T-helper 2 cell treated with Interferon-gamma antibody and Interleukin-4, amounts not matched to agents 5 μg/mL and 100 μg/mL, for 36 hours (primary cell): ENCODE measurements at places on chromosomes 16 and 17.

GRCh38 chr16:88651276-88651988 lies 579 bp upstream of the CYBA start:
- peaks cover 12% of the 10 kb centered on the region for H3K4me1 ChIP-seq
- peak; percentile 85 for DNase-seq
- H3K27ac ChIP-seq, result peak overlapping the region; percentile 94
- peaks cover 17% of the 10 kb centered on the region for H3K36me3 ChIP-seq
- H3K4me3 ChIP-seq, result peak overlapping the region; percentile 90

DNA sequence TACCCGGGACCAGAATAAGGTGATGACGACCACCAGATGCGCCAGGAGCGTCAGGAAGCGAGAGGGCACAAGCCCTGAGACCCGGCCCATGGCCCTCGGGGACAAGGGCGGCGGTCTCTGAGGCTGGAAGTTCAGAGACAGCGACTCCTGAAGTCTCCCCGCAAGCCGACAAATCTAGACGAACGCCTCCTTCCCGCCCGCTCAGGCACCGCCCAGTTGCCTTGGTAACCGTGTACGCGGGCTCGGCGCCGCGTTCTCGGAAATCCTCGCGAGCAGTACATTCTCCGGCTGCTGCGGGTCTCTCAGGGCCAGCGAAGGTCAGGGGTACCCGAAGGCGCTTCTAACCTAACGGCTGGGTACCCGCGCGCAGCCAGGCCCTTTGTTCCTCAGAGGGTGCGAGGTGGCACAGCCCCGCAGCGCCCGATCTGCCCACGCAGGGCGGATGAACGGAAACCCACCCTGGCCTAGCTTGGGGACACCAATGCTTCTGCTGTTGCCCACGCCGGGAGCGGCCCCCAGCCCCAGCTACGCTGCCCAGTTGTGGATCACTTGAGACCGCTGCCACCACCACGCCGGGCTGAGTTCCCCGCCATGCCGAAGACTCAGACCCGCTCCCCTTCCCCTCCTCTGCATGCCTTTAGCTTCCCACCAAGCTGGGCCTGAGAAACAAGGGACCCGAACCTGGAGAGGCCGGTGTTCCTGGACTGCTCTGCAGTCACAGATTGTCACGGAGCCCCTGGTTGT lies at the start of gene TMEM107:
Gene TMEM107 (minus strand): TSS at position 184 of the 744 bp plus-strand sequence. CDS start 94 bp downstream, at position 90.
- peak within 1 kb of the TSS; percentile 97 for H3K4me3 ChIP-seq
- H3K4me1 ChIP-seq, result peaks cover 37% of the 10 kb centered on the region
- peak; percentile 88 for DNase-seq

DNA sequence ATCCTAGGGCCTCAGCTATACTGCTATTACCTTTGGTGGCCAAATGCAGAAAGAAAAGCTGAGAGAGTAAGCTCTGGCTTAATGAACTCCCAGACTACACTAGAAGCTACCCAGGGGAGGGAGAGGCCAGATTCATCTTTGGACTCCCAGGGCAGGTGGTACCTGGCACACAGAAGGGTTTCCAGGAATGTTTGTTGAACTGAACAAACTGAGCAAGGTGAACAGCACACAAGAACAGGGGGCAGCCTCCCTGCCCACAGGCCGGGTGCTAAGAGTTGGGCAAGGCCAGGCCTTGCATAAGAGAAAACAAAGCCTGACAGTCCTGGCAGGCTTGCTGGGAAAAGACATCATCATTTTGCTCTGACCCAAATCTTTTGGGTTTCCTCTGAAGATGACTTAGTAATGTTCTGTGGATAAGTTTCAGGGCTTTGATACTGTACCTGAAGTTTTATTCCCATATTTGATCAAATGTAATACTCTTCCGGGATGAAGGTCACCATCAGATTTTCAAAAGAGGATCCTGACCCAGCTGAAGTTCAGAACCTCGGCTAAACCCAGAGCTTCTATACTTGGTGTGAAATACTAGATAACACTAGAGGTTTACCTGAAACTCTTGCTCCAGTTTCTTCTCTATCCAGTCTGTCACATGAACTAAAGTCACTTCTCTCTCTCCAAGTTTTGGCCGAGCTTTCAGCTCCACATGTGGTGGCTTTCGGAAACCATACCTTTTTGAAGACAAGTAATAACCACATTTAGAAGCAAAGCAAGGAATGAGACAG lies 20.5 kb upstream of the ERN1 start:
- H3K36me3 ChIP-seq, result peaks cover 38% of the 10 kb centered on the region
- no peak overlapping the region for H3K27ac ChIP-seq
- no peak overlapping the region for H3K4me3 ChIP-seq

- H3K36me3 ChIP-seq, result no peaks in the 10 kb centered on the region
- H3K27me3 ChIP-seq, result peaks cover 24% of the 10 kb centered on the region
- no peak for DNase-seq
- H3K27ac ChIP-seq, result no peak overlapping the region
- H3K4me3 ChIP-seq, result no peak overlapping the region
Measured at GRCh38 chr17:34892461-34893249, 68.6 kb downstream of the CCT6B start.

- H3K27me3 ChIP-seq, result no peaks in the 10 kb centered on the region
- H3K4me3 ChIP-seq, result no peak overlapping the region
- DNase-seq, result no peak
- H3K27ac ChIP-seq, result no peak overlapping the region
- H3K4me1 ChIP-seq, result no peaks in the 10 kb centered on the region
Measured at GRCh38 chr17:9802697-9803096, 11.3 kb upstream of the DHRS7C start.

DNA sequence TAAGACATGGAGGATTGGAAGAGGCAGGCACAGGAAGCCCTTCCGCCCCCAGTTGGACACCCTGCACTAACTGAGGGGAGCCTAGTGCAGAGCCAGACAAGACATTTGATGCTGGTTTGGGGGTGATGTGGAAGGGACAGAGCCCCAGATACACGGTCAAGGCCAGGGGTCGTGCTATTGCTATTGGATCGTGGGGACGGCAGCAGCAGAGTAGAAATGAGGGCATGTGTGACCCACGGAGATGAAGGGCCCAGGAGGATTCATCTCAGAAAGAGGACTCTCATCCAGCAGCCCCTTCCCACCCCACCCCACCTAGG lies 2.0 kb upstream of the VAMP2 start:
- peak overlapping the region; percentile 98 for H3K27ac ChIP-seq
- DNase-seq, result no peak
- H3K4me3 ChIP-seq, result peak overlapping the region; percentile 88
- H3K36me3 ChIP-seq, result peaks cover 21% of the 10 kb centered on the region

- H3K27ac ChIP-seq, result no peak overlapping the region
- DNase-seq, result no peak
- peaks cover 8% of the 10 kb centered on the region for H3K4me1 ChIP-seq
- no peaks in the 10 kb centered on the region for H3K36me3 ChIP-seq
Measured at GRCh38 chr17:39213852-39214251, 11.9 kb downstream of the STAC2 start.

- H3K27ac ChIP-seq, result no peak overlapping the region
- H3K4me1 ChIP-seq, result peaks cover 3% of the 10 kb centered on the region
- H3K36me3 ChIP-seq, result peaks cover 1% of the 10 kb centered on the region
- peaks cover 20% of the 10 kb centered on the region for H3K27me3 ChIP-seq
Measured at GRCh38 chr17:16407911-16408588, 7.3 kb upstream of the TRPV2 start.

DNA sequence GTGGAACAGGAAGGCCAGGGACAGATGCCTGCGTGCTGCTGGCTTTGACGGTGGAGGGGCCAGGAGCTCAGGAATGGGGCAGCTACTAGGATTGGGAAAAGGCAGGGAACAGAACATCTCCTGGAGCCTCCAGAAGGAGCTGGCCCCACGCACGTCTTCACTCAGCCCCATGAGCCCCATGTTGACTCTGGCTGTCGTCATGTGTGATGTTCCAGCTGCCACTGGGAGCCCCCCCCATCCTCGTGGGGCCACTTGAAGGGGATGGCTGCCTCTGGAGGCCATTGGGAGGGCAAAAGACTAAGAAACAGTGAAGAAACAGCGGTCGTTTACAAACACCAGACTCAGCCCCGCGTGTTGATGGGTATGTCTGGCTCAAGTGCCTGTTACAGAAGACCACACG lies 18.5 kb upstream of the APRT start:
- no peak overlapping the region for H3K27ac ChIP-seq
- no peaks in the 10 kb centered on the region for H3K4me1 ChIP-seq
- H3K36me3 ChIP-seq, result no peaks in the 10 kb centered on the region
- no peak for DNase-seq
- H3K27me3 ChIP-seq, result no peaks in the 10 kb centered on the region

DNA sequence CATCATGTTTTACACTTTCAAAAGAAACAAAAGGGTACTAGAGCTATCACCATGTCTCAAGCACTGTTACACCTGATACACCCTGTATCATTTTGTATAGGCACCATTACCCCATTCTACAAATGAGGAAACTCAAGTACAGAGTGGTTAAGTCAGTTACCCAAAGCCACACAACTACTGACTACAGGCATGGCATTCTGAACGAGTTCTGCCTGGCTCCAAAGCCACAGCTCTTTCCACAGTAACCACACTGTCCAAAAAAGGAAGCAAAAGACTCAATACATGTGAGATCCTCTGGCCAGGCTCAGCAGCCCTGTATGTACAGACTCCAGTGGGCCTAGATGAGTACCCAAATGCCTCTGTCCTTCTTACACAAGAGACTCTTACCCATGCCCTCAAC lies 4.7 kb downstream of the DYNC1LI2 start:
- H3K36me3 ChIP-seq, result peaks cover 61% of the 10 kb centered on the region
- no peaks in the 10 kb centered on the region for H3K27me3 ChIP-seq
- H3K27ac ChIP-seq, result peak overlapping the region; percentile 82

DNA sequence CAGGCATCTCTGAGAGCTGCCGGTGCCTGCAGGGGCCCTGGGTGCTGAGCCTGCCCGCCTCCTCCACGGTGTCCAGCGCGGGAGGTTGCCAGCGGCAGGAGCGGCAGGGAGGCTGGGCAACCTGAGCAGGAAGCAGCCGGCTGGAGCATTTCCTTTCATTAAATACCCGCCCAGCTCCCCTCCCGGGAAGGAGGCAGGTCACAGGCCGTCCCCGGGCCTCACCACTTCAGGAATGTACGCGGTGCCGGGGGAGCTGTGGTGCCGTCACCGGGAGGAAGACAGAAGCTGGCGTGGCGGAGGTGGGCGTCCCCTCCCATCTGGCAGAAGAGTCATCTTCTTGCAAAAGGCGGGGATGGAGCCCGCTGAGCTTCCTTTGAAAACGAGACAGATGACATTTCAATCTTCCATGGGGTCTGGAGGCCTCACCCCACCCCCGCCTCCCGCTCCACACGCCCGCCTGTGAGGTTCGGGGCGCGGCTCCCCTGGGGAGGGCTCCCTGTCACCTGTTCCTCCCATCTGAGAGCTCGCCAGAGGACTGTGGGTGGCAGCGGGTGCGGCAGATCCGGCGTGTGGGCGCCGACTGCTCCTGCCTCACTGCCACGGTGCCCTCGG lies 16.0 kb downstream of the SOX8 start:
- peak; percentile 48 for DNase-seq
- no peaks in the 10 kb centered on the region for H3K36me3 ChIP-seq
- H3K4me3 ChIP-seq, result peak overlapping the region; percentile 54
- peaks cover 39% of the 10 kb centered on the region for H3K27me3 ChIP-seq

GRCh38 chr17:55458978-55459377 lies 37.3 kb upstream of the MMD start:
- H3K4me3 ChIP-seq, result no peak overlapping the region
- DNase-seq, result peak; percentile 51
- no peak overlapping the region for H3K27ac ChIP-seq
- peaks cover 6% of the 10 kb centered on the region for H3K27me3 ChIP-seq

DNA sequence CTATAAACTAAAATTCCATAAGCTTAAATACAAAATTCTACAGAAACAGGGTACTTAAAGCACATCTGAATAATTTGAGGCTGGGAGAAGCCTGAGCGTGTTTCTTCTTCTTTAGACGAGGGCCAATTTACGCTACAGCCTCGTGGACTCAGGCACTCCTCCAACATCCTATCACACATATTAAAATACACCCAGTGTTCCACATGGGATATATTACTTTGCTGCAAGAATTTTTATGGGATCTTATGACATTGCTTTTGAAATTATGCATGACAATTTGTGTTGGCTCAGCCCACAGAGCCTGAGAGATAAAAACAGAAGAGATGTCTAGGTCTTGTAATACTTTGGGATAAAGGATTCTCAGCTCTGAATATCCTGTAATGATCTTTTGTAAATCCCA lies 3.5 kb upstream of the TANGO6 start:
- no peak overlapping the region for H3K4me3 ChIP-seq
- DNase-seq, result no peak
- no peaks in the 10 kb centered on the region for H3K27me3 ChIP-seq
- no peak overlapping the region for H3K27ac ChIP-seq
- peaks cover 1% of the 10 kb centered on the region for H3K36me3 ChIP-seq

- DNase-seq, result no peak
- peaks cover 65% of the 10 kb centered on the region for H3K4me1 ChIP-seq
- peak overlapping the region; percentile 96 for H3K27ac ChIP-seq
- no peaks in the 10 kb centered on the region for H3K27me3 ChIP-seq
- peaks cover 74% of the 10 kb centered on the region for H3K36me3 ChIP-seq
- H3K4me3 ChIP-seq, result peak overlapping the region; percentile 88
Measured at GRCh38 chr16:84595052-84595481, 22.8 kb downstream of the COTL1 start.

- DNase-seq, result no peak
- H3K27ac ChIP-seq, result peak overlapping the region; percentile 41
Measured at GRCh38 chr17:27477050-27477888, 21.0 kb downstream of the KSR1 start.

- H3K27me3 ChIP-seq, result no peaks in the 10 kb centered on the region
- H3K27ac ChIP-seq, result no peak overlapping the region
- DNase-seq, result no peak
- peaks cover 19% of the 10 kb centered on the region for H3K36me3 ChIP-seq
- no peak overlapping the region for H3K4me3 ChIP-seq
Measured at GRCh38 chr17:13996748-13997147, 72.6 kb upstream of the COX10 start.

GRCh38 chr17:77442976-77443747 lies 302.4 kb downstream of the SEC14L1 start:
- H3K4me1 ChIP-seq, result peaks cover 87% of the 10 kb centered on the region
- peaks cover 37% of the 10 kb centered on the region for H3K36me3 ChIP-seq
- DNase-seq, result no peak
- H3K27ac ChIP-seq, result peak overlapping the region; percentile 99
- H3K4me3 ChIP-seq, result peak overlapping the region; percentile 84

DNA sequence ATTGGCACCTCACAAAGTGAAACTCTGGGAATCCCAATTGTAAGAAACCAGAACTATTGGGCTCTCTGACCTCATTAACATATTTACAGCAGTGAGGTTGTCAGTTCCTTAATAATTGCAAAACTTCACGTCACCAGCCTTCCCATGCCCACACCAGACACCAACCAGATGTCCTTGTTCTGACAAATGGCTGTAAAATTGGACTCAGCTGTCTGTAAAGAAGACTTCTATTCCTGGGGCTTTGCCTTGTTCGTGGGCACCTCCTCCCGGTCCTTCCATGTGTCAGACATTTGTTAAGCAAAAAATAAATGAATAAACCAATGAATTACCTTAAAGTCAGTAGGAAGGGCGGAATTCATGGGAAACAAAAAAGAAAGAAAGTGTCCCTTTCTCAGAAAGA lies 284.3 kb upstream of the CDH11 start:
- no peak overlapping the region for H3K4me3 ChIP-seq
- H3K4me1 ChIP-seq, result no peaks in the 10 kb centered on the region
- H3K36me3 ChIP-seq, result no peaks in the 10 kb centered on the region
- no peak for DNase-seq

DNA sequence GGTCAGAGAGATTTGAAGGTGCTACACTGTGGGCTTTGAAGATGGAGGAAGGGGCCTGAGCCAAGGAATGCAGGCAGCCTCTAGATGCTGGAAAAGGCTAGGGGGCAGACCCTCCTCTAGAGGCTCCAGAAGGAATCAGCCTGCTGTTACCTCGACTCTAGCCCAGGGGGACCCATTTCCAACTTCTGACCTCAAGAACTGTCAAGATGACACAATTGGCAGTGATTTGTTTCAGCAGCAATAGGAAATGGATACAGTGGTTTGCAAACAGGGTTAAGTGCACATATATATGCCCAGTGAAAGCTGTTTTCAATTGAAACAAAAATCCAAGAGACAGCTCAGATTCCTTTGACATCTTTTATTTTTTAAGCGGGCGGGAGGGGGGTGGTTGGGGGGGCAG lies 3.7 kb upstream of the ZDHHC1 start:
- H3K4me1 ChIP-seq, result peaks cover 7% of the 10 kb centered on the region
- H3K27me3 ChIP-seq, result peaks cover 34% of the 10 kb centered on the region
- DNase-seq, result no peak
